ENCODE measurements at places on chromosomes 2 and 18.

DNA sequence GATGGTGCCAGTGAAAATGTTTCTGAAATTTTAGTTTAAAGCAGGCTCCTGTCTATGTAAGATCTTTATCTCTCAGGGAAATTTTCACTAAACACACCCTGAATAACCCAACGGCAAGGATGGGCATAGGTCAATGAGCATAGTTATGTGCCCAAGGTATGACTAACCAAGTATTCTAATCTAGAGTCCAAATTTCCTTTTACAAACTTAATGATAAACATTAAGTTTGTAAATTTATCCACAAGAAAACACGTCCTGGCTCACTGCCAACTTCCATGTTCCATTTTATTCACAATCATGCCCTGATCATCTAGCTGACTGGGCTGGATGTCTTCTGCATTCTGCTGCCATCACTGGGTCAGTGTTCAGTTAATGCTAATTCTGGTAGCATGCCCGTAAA is 151.2 kb downstream of the SRBD1 start:
- no peak for DNase-seq

DNA sequence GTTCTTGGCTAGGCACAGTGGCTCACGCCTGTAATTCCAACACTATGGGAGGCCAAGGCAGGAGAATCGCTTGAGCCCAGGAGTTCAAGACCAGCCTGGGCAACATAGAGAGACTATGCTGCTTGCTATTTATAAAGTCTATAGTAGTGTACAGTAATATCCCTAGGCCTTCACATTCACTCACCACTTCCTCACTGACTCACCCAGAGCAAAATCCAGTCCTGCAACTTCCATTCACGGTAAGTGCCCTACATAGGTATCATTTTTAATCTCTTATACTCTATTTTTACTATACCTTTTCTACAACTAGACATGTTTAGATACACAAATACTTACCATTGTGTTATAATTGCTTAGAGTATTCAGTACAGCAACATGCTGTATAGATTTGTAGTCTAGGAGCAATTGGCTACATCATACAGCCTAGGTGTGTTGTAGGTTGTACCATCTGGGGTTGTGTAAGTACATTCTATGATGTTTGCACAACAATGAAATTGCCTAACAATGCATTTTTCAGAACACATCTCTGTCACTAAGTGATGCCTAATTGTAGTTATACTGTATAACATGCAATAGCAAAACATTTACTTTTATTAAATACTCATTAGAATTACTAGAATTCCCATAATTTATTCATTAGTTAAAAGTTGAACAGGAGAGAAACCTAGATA is 8.8 kb downstream of the DHX57 start:
- DNase-seq = no peak

- no peak for DNase-seq
These were observed 377.9 kb downstream of the SLC4A3 start for GRCh38 chr2:220005362-220005761.

GRCh38 chr2:1644427-1644826 is 99.9 kb downstream of the PXDN start:
- no peak for DNase-seq

DNA sequence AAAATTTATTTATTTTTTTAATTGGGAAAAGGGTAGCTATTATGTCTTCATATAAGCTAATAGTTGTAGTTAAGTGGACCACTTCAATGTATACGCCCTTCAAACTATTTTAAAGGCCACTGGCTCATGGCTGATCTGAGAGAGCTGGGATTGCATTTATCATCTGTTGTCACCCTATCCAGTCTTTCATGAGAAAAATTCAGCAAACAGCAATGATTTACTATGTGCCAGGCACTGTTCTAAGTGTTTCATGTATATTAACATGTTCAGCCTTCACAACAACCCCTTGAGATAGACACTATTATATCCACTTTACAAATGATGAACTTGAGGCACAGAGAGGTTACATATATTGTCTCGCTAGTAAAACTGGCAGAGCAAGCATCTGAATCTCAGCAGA is 66.1 kb upstream of the ZNF397 start:
- DNase-seq = no peak

GRCh38 chr18:41745166-41746049 is 209.6 kb upstream of the PIK3C3 start:
- DNase-seq = peak; percentile 78

DNA sequence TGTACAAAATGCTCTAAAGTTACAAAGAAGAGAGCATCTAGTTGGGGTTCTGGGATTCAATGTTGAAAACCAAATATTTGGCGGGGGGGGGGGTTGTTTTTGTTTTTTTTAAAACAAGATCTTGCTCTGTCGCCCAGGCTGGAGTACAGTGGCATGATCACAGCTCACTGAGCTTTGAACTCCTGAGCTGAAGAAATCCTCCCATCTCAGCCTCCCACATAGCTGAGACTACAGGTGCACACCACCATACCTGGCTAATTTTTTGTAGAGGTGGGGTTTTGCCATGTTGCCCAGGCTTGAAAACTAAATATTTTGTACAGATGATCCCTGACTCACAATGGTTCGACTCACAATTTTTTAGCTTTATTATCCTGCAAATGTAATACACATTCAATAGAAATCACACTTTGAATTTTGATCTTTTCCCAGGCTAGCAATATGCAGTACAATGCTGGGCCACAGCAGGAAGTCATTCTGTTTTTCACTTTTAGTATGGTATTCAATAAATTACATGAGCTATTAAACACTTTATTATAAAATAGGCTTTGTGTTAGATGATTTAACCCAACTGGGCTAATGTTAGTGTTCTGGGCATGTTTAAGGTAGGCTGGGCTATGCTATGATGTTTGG is 7.6 kb downstream of the BARD1 start:
- no peak for DNase-seq

DNA sequence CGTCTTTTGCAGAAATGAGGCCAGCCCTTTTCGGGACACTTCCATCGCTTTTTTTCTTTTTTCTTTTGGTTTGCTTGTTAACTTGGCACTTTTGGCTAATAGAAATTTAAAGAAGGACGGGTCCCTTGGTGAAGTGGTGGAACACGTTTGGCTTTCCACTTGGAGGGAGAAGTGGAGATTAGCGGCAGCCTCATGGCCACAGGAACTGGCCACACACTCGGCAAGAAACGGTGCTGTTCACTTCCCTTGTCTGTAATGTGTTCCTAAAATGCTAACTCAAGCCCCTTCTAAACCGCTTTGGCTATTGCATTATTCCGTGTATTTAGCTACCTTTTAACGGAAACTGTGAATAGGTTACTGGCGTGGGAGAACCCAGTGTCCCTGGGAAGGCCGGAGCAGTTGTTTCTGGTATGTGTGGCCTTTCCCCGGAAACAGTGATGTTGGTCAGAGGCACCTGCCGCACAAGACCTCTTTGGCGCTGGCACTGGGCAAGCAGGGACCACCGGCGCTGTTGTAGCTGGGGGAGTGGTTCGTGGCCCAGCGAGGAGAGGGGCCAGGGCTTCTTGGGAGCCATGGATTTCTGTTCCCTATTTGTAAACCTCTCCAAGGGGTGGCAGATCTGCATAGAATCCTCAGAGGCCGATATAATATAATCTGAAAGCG is 981 bp downstream of the RAMP1 start:
- DNase-seq = no peak

DNA sequence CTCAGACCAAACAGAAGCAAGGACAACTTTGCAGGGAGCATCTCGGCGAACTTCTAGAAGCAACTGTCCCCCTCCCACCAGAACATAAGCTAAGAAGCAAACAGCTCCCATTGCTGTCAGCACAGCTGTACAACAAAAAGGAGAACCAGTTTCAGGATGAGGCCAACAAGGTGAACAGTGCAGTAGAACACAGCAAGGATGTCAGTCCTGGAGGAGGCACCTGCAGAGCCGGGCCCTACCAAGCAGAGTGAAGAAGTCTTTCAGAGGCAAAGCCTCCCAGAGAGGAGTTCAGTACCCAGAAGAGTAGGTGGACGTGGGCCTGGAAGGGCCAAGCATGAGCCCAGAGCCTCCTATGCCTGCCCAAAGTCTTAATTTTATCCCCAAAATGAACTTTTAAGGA is 1.0 kb downstream of the PASK start:
- DNase-seq = no peak

- no peak for DNase-seq
These were observed 20.2 kb downstream of the TTC21B start for GRCh38 chr2:165933211-165933910.

GRCh38 chr18:47929681-47930198 is 719 bp downstream of the SMAD2 start:
- no peak for DNase-seq

- DNase-seq = peak; percentile 49
These were observed 25.1 kb upstream of the CREB1 start for GRCh38 chr2:207504513-207505170.

GRCh38 chr2:25339791-25340180 is 1.9 kb downstream of the DNMT3A start:
- peak; percentile 41 for DNase-seq

GRCh38 chr2:150060341-150060740 is 427.1 kb downstream of the RND3 start:
- DNase-seq = no peak

DNA sequence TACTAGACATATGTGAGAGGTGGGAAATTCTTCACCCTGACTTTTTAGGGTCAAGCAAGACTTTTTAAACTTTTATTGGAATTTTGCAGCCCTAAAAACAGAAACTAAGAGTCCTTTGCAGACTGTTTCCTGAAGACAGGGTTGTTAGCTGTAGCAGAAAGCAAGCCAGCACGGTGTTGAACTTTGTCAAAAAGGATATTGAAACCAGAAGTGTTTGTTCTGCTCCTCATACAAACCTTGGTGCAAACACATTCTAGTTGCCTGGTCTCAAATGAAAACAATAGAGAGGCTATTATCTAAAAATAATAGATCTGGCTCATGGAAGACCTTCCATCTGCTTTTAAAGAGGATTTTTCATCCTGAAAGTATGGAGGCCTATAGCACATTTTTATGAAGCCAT is 65.8 kb upstream of the IGFBP5 start:
- no peak for DNase-seq

- no peak for DNase-seq
These were observed 93.4 kb upstream of the FN1 start for GRCh38 chr2:215529271-215529670.

DNA sequence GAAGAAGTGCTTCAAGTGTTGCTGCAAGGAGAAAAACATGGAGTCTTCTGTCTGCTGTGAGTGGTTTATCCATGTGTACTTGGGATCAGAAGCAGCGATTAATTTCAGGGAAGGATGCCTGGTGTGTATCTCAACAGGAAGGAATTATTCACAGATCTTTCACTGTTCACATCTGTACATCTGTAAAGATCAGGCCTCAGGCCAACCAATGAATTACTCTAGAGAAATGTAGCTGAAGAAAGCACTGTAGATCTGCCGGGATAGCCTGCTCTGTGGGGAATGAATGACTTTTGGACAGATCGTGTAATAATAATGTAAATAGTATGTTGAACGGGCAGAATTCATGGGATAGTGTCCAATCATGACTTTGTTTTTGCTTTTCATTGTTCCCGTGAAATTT is 54.0 kb upstream of the SPP2 start:
- DNase-seq = no peak

DNA sequence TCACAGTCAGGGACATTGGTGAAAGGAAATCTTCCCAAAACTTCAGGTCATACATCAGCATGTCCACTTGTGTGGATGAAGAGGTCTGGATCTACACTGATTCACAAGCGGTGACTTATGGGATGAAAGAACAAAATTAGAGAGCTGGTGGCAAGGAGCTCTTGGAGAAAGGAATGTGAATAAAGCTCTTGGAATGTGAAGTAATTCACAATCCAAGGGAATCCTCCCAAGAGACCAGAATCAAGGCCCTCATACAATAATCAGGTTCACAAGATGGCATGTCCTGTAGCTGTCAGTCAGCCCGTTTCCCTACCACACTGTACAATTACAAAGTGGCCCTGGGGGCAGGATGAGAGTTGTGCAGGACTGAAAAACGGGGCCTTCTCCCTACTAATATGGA is 96.2 kb downstream of the MRPS9 start:
- no peak for DNase-seq

- DNase-seq = no peak
These were observed 69.0 kb upstream of the DDX18 start for GRCh38 chr2:117745537-117745936.

GRCh38 chr18:9092665-9093064 is 9.8 kb upstream of the NDUFV2 start:
- DNase-seq = no peak

GRCh38 chr2:109563288-109563687 is 50.5 kb downstream of the SEPTIN10 start:
- DNase-seq = no peak

DNA sequence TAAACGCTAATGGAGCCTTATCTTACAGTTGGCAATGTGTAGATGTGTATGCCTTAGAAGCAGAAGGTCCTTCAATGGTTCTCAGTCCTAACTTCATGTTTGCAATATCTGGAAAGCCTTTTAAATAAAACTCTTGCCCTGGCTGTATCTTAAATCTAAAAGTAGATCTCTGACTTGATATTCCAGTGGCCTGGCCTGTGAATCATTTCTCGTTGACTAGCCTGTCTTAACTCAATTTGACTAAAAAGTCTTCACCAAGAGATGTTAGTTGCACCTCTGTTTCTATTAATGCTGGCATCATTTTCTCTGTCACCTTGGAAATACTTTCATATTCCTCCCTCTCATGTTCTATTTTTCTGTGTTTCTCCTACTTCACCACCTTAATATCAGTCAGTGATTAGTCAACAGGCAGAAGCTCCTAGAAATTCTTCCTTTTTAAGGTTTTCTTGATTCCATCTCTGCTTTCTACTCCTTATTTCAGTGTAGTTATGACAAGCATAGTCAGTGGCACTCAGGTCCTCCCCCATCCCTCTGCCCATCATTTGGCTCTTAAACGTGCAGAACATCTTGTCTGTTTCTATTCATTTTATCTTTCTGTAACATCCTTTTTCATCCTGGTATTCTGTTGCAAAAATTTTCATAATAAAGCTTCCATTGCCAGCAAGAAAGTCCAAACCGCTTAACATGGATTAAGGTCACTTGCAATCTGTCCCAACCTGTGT is 4.3 kb downstream of the ITGAV start:
- no peak for DNase-seq

GRCh38 chr2:200742426-200742825 is 69.3 kb upstream of the BZW1 start:
- DNase-seq = no peak

DNA sequence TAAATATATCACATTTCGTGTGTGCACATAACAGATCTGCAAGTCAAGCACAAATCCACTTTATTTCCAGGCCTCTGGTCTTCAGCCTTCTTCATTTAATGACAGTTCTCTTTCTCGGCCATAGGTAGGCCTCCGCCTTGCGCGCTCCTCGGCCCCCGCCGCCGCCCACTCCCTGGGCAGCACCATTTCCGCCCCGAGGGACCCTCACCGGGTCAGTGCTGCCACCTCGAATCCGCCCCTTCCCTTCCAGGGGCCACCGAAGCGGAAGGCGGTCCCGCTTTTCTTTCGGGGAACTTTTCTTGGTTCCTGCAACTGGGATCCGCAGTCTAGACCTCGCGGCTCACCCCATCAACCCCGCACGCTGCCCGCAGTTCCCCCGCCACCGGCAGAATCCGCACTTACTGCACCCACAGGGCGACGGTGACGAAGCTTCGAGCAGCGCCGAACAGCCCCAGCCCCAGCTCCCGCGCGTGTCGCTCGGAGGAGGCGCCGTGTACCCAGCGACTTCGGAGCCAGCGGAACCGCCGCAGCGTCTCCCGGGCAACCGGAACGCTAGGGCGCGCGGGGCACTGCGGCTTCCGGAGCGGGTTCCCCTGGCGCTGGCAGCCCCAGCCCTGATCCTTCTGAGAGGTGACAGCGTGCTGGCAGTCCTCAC is at the start of gene CDKL4:
TSS of gene CDKL4 (minus strand) at position 502 of the 655 bp plus-strand sequence.
- peak; percentile 42 for DNase-seq

- DNase-seq = no peak
These were observed 54.1 kb upstream of the CAB39 start for GRCh38 chr2:230658577-230658876.

- no peak for DNase-seq
These were observed 14.7 kb upstream of the PUM2 start for GRCh38 chr2:20365249-20365817.

GRCh38 chr2:56674084-56674483 is 490.3 kb downstream of the CCDC85A start:
- DNase-seq = no peak
